ENCODE measurements at places on chromosomes 4 and X. TPM values are rescaled to one million over a fixed set of nuclear protein-coding genes. Genes with fewer than 3 reads are reported as not detected.

DNA sequence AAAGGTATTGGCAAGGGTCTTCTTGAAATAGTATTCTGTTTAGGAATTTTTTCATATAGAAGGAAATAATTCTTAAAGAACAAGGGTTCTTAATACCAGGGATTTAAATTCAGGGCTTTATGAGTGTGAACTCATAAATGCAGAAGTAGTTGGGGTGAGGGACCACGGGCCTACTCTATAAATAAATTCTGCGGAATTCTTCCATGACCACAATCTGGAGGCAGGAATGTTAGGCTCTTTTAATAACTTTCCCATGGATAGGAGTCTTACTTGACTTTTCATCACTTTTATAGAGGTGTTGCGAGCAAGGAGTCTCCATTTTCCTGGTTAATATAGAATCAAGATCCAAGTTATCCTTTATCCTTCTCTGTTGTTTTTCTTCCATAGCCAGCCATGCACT lies 76.7 kb upstream of the SLC4A4 start:
- no peak for DNase-seq

GRCh38 chr4:6696611-6697010 lies 2.9 kb downstream of the S100P start:
- DNase-seq, result no peak

Gene SMPX
- not detected for polyA plus RNA-seq

Gene CXCL1
- 1.7 TPM for polyA plus RNA-seq

Gene TBC1D9
- polyA plus RNA-seq, result 29.1 TPM

Gene BMX
- 0.47 TPM for polyA plus RNA-seq
